ENCODE measurements at places on chromosomes 7 and 10.

- DNase-seq, result no peak
These were observed 98.3 kb downstream of the TMEM130 start for GRCh38 chr7:98771519-98771918.

DNA sequence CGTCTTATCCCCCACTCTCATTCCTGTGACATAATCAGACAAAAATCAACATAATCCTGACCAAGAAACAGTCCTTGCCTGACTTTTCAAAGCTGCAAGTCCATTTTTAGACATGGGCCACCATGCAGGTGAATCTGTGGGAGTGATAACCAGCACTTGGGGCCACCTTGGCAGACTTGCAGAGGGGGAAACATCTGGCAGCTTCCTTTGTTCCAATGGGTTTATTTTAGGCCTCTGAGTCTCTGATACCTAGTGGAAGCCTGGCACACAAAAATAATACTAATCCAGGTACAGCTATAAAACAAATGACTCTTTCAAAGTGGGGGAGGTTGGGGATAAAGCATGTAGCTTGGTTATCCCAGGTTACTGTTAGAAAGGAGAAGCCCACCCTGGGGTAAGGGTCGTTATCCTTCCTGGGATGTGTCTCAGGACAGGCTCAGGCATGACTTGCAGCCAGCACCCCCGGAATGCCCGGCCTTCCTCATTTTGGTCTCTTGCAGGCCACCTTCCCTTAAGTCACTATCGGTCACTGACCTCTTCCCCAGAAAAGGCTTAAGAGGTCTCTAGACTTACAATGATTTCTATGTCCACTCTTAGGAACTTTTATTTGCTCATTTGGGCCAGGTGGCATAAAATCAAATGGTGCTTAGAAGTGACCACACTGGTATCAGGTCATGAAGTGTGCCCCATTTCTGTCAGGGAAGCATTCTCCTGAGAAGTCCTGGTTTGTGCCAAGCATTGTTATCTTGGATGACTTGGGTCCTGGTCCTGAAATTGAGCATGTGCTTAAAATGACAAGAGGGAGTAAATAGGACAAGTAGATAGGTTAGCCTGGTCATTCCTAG, 37.6 kb downstream of the EEPD1 start:
- no peak for DNase-seq

DNA sequence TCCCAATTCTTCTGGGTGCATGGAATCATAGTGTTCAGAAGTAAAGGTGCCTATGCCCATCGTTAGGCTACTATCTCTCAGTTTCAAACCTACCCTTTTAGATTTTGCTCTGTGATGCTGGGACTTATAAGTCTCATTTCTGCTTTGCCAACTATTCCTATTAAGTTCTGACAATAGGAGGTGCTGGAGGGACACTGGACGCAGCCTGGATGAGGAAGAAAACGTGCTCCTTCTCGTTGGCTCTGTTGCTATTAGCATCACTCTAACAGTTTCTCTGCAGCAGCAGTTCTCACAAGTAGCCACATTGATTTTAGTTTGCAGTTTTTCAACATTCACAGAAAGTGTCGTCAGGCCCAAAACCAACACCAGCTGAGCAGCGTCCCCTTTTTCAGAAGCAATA, 72.4 kb downstream of the ABCC2 start:
- no peak for DNase-seq

GRCh38 chr7:50580057-50580456, 14.9 kb upstream of the DDC start:
- DNase-seq, result no peak

DNA sequence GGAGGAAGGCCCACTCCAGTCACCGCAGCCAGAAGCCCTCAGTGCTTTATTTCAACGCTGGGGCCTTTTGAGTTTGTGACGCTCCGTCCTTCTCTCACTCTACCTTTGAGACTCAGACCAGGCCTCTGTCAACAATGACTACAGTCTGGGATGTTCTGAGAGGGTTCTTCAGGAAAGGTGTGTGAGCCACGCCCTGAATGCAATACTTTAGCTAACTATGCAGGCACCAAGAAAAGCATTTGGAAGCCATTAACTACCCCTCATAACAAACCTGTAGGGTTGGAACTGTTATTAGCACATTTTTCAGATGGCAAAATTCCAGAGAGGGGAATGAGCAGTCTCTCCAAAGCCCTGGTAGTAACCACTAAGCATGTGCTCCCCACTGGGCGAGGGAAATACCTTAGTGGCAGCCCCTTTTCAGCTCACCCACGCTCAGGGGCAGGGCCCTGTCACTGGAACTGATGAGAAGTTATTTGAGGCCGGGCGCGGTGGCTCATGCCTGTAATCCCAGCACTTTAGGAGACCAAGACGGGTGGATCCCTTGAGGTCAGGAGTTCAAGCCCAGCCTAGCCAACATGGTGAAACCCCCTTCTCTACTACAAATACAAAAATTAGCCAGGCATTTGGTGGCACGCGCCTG, 5.7 kb upstream of the ARPC1B start:
- no peak for DNase-seq

DNA sequence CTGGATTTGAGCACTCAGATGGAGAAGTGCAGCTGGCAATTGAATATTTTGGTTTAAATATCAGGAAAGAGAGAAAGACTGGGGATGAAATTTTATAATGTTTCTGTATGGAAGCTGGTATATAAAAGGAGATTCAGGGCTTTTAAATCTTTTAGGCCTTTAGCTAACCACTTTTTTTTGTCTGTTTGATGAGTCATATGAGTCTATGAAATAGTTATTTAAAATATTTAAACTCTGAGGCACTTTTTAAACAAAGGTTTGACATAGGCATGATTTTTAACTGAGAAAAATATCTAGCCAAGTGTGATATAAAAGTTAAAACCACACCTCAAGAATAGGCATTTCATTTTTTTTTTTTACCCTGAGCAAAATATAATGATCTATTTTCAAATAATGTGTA, 944.3 kb downstream of the GATA3 start:
- DNase-seq, result no peak

All from type B pancreatic cell (in vitro differentiated cells).